ENCODE measurements at places on chromosomes 5 and 9.

DNA sequence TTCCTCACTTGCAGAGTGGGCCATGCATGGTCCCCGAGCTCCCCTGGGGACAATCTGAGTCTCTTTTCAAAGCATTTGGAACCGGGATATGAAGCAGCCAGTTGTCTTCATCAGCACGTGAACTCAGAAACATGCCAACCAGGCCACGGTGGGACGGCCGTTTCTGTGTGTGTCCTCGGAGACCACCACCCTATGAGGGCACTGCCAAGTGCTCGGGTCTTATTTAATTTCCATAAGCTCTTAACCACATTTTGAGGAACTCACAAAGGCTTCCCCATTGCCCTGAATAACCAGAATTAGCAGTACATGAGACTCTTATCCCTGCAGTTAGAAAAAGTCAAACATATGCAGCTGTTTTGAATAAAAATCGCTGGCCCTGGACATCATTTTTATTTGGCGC is 60.1 kb downstream of the OTULIN start:
- no peak for DNase-seq

DNA sequence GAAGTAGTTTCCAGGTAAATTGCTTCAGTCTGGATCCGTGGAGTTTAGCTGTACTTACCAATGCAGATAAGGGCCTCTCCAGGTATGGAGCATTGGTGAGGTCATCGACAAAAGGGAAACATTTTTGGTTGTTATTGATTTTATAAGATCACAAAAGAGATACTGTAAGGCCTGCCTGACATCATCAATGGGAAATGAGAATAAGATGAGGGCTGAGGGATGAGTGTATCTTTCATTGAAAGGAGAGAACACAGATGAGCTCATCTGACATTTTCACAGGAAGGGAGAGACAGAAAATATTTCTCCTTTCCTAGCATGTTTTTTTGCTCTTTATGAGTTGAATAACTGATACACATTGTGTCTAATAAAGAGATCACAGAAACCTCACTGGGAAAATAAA is 233.6 kb downstream of the SAXO1 start:
- no peak for DNase-seq

DNA sequence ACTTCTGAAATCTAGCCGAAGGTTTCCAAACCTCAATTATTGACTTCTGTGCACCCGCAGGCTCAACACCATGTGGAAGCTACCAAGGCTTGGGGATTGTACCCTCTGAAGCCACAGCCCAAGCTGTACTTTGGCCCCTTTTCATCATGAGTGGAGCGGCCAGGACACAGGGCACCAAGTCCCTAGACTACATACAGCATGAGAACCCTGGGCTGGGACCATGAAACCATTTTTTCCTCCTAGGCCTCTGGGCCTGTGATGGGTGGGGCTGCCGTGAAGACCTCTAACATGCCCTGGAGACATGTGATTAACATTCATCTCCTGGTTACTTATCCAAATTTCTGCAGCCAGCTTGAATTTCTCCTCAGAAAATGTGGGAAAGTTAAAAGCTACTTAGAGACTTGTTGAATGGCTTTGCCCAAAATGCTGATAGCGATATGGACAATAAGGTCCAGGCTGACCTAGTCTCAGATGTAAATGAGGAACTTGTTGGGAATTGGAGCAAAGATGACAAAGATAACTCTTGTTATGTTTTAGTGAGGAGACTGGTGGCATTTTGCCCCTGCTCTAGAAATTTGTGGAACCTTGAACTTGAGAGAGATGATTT is 34.1 kb upstream of the CPLANE1 start:
- DNase-seq: no peak

- no peak for DNase-seq
Measured at GRCh38 chr9:134400283-134400682, 74.0 kb downstream of the RXRA start.

- DNase-seq: no peak
Measured at GRCh38 chr9:71886015-71886414, 25.0 kb downstream of the ABHD17B start.

DNA sequence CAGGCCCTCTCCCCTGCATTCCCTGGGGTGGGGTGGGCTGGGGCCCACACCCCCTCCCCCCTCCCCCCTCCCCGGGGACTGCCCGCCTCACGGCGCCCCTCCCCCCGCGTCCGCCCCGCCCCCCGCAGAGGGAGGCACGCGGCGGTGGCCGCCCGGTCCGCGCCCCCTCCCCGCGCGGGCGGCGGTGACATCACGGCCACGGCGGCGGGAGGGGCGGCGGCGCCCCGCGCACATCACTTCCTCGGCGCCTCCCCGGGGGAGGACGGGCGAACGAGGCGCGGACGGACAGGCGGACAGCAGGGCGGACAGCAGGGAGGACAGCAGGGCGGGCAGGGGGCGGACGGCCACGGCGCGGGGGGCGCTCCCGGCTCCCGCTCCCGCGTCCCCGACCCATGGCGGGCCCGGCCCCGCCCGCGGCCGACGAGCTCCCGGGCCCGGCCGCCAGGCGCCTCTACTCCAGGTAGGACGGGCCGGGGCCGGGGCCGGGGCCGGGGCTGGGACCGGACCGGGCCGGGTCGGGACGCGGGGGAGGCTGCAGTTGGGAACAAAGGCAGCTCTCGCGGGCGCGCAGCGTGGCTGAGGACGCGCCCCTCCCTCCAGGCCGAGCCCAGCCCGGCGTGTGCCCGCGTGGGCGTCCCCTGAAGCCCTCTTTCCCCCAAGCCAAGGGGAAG is at the start of gene GPSM1:
Gene GPSM1, plus strand, starts transcription at position 236 of the 671 bp plus-strand sequence. Its CDS starts 157 bp downstream, at position 393.
- DNase-seq: no peak

- no peak for DNase-seq
Measured at GRCh38 chr9:106284296-106284695, 578.7 kb upstream of the ZNF462 start.

GRCh38 chr9:16363073-16363781 is 507.2 kb downstream of the BNC2 start:
- DNase-seq: no peak

- DNase-seq: no peak
Measured at GRCh38 chr5:87184605-87185004, 83.1 kb upstream of the RASA1 start.

DNA sequence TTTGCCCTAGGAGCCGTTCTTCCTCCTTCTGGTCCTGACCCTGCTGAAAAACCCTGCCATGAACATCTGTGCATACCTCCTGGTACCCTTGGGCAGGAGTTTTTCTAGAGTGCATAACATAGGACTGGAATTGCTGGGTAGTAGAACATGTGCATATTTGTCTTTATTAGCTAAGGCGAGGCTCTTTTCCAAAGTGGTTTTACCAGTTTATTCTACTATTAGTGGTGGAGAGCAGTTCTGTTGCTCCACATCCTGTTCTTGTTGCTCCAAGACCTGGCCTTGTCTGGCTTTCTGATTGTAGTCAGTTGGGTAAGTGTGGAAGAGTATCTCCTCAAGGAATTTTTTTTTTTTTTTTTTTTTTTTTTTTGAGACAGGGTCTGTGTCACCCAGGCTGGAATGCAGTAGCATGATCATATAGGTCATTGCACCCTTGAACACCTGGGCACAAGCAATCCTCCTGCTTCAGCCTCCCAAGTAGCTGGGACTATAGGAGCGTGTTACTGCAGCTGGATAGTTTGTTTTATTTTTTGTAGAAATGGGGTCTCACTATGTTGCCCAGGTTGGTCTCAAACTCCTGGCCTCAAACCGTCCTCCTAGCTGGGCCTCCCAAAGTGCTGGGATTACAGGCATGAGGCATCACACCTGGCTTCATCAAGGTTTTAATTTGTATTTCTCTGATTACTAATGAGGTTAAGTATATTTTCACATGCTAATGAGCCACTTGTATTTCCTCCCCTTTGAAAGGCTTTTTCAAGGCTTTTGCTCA is 85.2 kb downstream of the SPRY4 start:
- no peak for DNase-seq
